Stimulated activated CD4-positive, alpha-beta T cell treated with anti-CD3 and anti-CD28 coated beads, Interleukin-1b, Interleukin-23, amount 100 ng/mL, for 24 hours (primary cell): ENCODE measurements at places on chromosomes 16 and 17.

GRCh38 chr17:78965491-78965924, 14.2 kb downstream of the LGALS3BP start:
- DNase-seq: no peak

- DNase-seq: no peak
Observed at GRCh38 chr16:31862761-31863160, 10.8 kb upstream of the ZNF267 start.

- DNase-seq: no peak
Observed at GRCh38 chr17:75093548-75094158, 5.9 kb downstream of the SLC16A5 start.

DNA sequence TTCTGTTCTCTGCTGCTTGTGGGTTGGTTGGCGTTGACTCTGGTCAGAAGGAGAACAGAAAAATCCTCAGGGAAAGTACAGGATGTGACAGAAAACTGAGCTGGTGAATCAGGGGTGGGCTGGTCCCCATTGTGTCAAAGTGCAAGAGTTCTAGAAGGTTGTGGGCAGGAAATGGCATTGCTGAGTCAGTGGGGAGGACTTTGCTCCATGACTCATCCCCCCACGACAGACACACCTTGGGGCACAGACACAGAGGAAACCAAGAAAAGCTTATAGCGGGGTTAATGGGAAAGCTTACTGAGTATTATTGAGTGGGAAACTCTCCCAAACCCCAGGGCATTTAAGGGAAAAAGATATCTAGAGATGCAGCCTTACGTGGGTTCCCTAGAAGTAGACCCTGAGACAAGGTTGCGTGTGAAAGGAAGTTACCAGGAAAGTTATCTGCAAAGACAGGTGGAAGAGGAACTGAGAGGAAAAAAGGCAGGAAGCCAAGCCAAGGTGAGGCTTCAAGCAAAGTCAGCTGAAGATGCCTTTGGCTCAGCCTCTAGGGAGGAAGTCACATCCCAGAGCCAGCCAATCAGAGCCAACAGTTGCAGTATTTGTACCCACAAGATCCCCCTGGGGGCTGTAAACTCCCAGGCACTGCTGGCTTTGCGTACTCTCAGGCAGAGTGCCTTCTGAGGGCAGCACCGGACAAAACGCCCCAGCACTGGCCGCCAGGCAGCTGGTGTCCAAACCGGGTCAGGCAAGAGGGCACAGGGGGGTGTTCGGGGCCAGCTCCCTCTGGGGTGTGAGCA, 86.4 kb downstream of the FOXL1 start:
- peak; percentile 20 for DNase-seq

DNA sequence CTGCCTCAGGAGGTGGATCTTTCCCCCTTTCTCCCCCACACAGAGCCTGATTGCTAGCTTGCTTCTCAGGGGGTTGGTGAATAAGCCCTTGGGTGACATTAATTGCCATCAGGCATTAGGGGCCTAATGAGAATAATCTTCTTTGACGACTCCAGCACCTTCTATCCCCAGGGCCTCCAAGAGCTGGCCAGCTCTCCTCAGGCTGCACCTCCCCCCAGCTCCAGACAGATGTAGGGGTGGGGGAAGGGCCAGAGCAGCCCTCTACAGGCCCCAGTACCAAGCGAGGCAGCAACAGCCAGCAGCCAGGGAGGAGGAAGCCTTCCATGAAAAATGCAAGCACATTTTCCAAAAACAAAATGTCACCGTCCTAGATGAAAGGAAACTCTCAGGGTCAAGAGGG, 1.4 kb upstream of the TMEM132E start:
- DNase-seq: no peak
